ENCODE measurements at places on chromosomes 5 and 9.

DNA sequence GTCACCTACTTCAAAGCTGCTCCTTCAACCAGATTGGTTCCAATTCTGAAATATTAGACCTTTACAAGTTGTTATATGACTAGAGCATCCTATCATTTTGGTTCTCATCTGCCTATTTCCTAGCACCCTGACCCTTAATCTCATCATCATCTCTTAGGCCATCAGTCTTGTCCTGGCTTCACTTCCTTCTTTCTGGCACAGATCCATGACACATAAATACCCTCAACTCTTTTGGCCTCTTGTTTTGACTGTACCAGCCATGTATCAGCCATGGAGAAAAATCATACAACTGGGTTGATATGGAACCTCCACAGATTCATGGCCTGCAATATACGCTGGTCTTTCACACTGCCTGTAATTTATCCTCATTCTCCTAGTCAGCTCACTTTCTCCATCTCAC lies 123.1 kb upstream of the FBXL17 start:
- DNase-seq = no peak

DNA sequence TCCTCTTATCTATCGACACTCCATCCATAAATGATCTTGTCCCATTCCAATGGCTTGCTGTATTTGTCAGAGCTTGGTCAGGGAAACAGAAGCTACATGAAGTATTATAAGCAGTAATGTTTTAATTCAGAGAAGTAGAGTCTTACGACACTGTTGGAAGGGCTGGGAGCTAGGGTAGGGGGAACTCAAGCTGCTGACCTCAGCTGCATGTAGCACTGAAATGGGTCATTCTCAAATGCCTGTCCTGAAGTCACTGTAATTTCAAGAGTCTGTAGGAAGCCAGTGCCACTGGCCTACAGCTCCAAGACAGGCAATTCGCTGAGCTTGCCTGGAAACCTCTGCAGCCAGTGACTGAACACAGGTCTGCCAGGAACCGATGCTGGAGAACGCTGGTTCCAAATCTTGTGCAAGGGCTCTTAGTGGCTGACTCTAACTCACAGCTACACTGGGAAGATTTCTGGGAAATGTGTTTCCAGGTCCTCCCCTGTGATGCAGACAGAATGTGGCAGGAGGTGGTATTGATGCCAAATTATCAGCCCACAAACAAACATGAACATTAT lies 532.4 kb downstream of the CCDC171 start:
- DNase-seq = no peak

DNA sequence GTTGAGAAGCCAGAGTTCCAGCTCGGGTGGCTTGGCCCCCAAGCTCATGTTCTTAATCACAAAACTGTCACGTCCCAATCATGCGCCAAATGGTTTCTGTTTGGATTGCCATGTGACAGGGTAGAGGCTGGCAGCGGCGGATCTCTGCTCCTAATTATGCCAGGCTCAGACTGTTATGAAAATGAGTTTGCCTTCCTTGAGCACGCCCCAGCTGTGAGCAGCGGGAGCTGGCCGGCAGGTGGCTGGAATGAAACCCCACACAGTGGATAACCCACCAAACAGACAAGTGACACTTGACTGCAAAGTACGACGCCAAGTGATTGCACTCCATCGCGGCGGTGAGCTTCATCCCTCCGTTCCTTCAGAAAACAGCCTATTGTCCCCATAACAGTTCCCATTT lies 75.4 kb downstream of the CFAP77 start:
- no peak for DNase-seq

- no peak for DNase-seq
These were observed 115.9 kb downstream of the FEM1C start for GRCh38 chr5:115428676-115429075.

DNA sequence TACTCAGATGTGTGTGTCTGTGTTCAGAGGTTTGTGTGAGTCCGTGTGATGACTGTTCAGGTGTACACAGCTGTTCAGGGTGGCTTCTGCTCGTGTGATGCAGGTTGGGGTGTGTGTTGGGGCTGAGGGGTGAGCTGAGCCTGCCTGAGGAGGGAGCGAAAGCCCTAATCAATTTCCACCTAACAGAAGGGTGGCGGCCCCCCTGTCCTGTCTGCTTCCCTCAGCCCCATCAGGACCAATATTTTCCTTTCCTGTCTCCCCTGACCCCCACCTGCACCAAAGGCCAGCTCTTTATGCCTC lies 30.2 kb downstream of the LHX2 start:
- no peak for DNase-seq
